IPS DF 6.9 (cell line): ENCODE measurements at places on chromosomes 4 and X.

DNA sequence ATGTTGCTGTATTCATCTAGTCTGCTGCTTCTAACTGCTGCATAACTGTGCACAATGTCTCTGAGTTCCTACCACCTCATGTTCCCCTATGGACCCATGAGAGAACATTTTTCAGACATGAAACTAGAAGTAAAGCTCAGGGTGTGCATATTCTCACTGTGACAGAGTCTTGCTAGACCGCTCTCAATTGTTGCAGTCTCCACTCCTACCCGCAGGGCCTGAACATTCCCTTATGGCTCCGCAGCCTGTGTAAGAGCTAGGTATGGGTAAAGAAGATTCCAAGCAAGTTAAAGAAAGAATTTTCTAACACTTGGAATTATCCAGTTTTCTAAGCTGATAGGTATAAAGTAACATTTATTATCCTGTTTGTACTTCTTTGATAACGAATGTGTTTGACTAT is 5.4 kb downstream of the OCIAD2 start:
- DNase-seq, result no peak

DNA sequence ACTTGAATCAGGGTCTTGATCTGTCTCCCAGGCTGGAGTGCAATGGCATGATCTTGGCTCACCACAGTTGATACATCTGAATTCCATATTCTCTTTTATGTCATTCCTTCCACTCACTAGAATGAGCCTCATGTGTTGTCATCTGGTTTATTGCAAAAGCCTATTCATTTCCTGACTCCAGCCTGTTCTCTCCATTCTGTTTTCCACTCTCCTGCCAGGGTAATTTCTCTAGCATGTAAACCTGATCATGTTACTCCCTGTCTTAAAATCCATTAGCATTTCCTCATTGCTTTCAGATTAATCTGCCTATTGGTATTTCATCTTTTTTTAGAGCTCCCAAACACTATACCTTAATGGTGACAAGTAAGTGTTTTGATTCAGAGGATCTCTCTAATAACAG is 4.3 kb upstream of the DDX60L start:
- no peak for DNase-seq

DNA sequence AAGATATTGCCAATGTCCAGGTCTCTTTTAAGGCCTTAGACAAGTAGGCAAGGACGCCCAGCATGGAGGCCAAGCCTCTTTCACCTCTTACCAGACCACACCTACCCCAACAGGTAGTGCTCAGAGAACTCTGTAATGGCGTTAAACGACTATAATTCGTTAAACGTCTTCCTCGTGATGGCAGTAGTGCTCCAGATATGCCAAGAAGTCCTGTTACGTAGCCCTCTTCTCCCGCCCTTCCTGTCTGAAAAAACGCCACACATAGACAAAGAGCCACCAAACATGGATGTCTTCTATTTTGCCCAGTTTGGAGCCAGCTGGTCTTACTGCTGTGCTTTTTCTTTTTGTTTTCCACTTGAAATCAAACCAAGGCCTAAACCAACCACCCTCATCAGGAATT is 190.7 kb downstream of the OR13H1 start:
- no peak for DNase-seq

DNA sequence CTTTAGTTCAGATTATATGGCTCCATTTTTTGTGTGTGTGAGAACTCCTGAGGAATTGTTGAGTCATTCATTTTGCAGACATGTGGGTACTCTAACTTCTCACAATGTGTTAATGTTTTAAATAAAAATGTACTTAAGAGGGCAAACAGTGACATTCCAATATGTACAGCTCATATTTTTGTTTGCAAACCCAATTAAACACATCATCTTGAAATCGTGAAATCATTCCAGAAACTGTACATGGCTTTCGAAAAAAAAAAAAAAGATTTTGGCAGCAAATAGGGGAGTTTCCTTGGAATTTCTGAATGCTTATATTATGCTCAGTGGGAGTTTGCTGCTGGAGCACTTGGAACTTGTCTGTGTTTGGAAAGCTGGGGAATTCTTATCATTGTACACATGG is 85.0 kb downstream of the HPGD start:
- DNase-seq, result no peak

DNA sequence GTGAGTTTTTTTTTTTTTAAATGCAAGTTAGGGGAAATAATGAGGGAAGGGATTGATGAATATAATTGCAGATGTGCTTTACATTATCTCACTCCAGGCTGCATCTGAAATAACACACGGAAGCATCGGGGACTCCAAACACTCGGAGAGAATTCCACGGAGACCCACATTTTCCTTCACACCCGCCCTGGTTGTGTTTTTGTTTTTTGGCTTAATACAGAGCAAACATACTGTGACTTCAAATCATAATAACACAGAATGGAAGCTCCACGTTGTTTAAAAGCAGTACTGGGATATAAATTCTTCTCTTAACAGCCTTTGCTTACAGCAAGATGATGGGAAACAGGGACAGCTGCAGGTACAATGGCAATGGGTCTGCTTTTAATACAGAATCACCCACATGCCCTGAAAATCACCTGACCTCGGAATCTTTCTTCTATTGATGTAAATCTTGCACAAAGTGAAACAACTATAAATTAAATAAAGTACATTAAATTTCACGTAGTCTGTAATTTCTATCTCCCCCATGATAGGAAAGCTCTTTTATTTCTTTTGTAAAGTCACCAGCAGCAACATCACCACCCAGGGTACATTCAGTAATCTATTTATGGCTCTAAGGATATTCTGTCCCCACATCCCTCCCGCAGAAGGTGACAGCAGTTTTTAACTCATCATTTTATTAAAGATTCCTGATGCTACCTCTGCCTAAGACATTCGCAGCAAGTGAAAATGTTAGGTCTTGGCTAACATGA is 119.3 kb downstream of the ZNF827 start:
- DNase-seq, result no peak

DNA sequence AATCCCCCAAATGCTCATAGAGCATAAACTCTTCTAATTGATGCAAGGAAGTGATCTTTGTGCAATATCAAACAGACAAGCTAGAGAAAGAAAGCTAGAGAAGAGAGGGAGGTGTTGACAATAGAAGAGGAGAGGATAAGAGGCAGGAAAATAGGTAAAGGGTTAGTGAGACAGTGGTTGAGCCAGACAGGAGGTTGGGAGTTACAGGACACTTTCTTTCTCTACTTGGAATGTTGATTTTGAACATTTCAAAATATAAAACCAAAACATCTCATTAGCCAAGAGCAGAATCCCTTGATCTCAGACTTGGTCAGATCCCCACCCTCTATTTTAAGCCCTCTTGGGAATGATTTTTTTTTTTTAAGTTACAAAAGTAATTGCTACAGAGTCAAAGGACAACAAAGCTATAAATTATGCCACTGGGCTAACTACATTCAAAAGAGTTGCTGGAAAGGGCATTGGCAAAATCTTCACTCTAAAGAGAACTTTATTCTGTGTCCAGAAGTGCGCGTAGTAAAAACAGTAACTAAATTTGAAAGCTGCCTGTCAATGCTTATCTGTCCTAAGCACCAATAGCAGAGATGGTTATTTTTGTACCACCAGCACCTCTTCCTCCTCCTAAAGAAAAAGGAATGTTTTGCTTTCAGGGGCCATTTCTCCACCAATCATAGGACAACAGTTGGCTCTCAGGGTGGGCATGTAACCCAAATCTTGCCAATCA is 133.8 kb downstream of the PDGFC start:
- DNase-seq, result no peak

GRCh38 chrX:134737061-134737460 is 78.8 kb upstream of the PLAC1 start:
- DNase-seq, result no peak
